ENCODE measurements at places on chromosomes 1 and 21.
A peak's percentile ranks its signal among the peaks of the same experiment; 100 is the strongest.

DNA sequence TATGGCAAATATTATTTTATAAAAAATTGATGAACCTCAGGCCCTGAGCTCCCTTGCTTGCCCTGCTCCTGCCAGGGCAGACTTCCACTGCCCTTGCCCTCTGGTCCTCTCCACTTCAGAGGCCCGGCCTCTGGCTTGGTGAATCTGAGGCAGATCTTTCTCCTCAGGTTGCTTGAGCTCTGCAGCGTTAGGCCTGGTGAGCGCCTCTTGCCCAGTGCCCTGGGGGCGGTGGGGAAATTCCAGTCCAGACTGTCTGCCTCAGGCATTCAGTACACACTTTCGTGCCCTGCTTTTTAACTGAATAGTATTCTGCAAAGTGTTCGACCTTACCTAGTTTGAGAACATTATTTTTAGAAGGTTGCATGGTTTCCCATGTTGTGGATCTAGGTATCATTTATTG is 98.2 kb downstream of the PCBP3 start:
- peak; percentile 41 for DNase-seq

DNA sequence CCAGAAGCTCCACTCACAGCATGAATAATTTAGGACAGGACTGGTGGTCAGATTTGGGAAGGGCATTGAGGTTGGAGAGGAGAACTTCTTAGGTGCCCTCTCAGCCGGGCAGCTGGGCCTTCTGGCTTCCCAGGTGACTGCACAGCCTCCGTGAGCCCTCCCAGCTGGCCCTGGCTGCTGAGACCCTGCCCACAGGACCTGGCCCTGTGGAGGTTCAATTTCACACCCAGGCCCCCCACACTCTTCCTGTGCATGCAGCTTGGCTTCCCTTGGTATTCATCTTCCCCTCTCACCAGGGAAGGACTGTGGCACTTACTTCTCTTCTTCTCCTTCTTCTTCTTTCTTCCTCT is 50.6 kb downstream of the NDUFS5 start:
- DNase-seq: no peak

GRCh38 chr1:234212764-234213657 is 160.2 kb upstream of the COA6 start:
- no peak for DNase-seq

GRCh38 chr21:19076031-19076430 is 672.4 kb upstream of the TMPRSS15 start:
- no peak for DNase-seq

GRCh38 chr1:44318097-44319088 is 36.7 kb downstream of the ERI3 start:
- DNase-seq: no peak

DNA sequence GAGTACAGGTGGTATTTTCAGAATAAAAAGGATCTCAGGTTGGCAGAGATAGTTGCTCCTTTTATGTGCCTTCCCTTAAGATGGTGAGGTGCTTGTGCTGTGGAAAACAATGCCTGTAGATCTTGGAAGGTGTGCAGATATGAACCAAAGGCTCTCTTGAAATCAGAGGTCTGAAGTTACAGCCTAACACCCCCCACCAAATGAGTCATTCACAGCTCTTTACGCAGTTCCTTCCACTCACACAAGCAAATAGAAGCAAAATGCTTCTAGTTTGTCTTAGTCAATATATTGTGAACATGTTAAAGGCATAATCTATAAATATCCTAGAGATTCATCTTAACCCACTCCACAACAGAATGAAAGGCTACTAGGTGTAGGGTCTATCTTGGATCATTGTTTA is 128.9 kb upstream of the NR5A2 start:
- no peak for DNase-seq

DNA sequence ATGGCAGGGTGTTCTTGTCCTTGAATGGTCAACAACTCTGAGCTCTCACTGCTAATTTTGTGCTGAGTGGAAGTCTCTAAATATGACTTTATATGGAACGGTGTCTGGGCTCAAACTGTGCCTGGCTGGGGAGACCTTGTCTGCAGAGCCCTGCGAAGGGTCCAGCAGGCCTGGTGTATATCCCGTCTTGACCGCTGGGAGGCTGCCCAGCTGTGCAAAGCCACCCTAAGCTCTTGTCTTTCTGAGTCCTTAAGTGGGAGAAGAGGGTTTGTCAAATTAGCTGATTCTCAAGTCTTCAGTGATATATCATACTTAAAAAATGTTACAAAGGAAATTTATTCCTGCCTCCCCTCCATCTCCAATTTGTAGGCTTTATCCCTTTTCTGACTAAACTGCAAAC is 198.7 kb downstream of the KCNJ6 start:
- no peak for DNase-seq

- no peak for DNase-seq
These were observed 6.3 kb upstream of the HHIPL2 start for GRCh38 chr1:222554177-222554576.

GRCh38 chr1:24966724-24967346 is 36.8 kb upstream of the RUNX3 start:
- DNase-seq: peak; percentile 13

DNA sequence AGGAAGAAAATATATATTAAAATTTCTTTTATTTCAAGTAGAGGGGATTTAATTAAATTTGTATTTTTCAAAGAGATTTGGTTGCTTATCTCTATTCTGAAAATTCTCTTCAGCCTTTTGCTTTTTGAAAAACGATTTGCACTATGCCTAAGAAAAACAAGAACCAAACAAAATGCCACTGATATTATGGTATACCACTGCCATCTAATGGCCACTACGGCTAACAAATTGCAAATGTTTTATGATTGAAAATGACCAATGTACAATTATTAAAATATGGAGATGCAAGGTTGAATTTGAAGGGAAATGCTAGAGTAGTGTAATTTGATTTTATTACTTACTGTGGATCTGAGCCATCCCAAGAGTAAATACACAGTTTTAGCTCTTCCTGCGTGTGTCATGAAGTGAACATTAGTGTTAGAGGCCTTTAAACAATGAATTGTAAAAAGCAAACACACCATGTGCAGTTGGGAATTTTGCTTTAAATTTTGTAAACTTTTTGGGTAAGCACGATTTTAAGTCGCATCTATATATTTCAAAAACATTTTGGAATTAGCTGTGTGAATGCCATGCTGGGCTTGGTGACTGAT is 137.4 kb upstream of the USP25 start:
- DNase-seq: no peak

- no peak for DNase-seq
These were observed 12.2 kb downstream of the CACHD1 start for GRCh38 chr1:64482128-64482527.

DNA sequence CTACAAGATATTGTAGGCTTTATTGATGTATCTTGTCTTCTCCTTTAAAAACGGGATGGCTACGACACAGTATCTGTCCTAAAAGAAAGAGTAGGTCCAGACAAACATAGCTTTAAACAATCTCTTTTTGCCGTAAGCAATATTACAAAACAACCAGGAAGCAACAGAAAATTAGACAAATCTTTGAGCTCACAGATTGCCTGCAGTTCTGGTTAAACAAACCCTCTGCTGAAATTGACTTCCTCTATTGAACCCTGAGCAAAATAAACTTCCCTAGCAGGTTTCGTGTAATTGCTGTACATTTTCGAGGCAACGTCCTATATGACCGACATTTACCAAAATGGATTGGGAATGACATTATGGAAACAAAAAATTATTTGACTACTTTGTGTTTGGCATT is 50.6 kb downstream of the CHML start:
- DNase-seq: no peak

- DNase-seq: peak; percentile 67
These were observed 262.1 kb upstream of the SGIP1 start for GRCh38 chr1:66271904-66272254.

GRCh38 chr1:8914466-8914865 is 31.2 kb upstream of the CA6 start:
- no peak for DNase-seq

GRCh38 chr1:185971688-185972087 is 237.5 kb downstream of the HMCN1 start:
- DNase-seq: no peak

DNA sequence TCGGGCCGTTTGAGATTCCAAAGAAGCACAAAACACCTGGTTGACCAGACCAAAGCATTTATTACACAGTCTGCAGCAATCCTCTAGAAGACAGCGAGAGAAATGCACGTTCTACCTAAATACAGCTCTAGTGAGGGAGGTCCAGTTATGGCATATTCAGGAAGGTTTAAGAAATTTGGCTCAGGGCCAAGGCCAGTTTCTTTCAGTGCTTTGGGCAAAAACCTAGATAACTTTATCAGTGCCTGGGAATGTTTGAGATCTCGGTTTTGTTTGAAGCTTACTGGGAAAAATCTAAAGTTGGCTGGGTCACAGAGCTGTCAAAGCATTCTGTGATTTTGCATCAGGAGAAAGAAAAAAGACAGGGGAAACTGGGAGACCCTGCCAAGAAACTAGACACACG is 514.0 kb upstream of the TMPRSS15 start:
- DNase-seq: no peak

DNA sequence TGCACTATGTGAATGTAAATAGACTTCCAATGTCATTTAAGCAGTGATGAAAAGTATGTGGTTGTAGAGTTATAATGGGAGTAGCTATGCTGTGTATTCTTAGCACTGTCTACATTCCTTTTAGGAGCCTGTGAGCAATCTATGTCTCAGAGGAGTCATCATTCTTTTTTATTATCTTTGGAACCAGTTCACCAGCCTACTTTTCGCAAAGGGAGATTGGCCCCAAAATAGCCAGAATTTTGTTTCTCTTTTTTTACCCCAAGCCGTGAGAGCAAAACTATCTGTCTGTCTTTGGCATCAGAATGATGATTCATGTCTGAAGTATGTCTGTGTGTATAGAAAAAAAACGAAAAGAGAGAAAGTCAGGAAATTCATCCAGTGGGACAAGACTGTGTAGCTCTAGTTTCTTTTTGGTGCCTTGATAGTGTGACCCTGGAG is 44.2 kb downstream of the OSBPL9 start:
- DNase-seq: no peak

DNA sequence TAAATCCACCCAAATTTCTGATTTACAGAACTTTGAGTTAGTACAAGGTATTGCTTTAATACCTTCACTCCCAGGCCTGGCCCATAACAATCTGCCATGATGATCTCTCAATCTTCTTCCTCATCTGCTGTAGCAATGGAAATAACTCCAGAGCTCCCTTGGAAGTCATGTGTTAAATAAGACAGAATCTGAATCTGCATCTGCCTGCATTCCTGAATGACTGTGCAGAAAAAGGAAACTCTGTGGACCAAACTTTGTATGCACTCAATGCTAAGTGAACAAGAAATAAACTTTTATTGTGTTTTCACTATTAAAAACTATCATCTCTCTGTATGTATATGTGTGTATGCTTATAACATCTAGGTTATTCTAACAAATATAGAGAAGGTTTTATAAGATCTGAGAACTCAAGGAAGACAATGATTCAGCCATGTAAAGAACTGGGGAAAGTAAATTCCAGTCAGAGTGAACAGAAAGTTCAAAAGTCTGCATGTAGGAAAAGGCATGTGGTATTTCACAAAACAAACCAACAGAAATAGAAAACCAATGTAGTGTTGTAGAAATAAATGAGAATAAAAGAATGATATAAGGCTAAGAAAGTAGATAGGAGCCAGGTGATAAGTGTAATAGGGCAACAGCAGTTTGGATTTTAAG is 390.2 kb downstream of the USH2A start:
- DNase-seq: no peak

DNA sequence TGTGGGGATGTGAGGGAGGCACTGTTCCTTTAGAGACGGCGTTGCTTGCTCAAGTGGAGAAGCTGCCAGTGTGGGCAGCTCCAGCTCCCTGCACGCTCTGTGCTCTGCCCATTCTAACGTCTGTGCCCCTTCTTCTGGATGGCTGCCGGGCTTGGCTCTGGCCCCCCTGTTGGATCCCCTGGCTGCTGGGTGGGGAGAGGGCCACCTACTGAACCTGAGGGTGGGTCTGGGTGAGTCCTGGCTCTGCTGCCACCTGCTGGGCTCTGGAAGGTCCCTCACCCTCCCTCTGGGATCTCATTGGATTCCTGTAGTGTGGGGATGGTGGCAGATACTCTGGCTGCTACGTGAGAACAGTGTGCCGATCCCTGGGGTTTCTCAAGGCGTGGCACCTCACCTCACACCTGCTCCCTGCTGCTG is 5.0 kb downstream of the PFKL start:
- DNase-seq: peak; percentile 68

DNA sequence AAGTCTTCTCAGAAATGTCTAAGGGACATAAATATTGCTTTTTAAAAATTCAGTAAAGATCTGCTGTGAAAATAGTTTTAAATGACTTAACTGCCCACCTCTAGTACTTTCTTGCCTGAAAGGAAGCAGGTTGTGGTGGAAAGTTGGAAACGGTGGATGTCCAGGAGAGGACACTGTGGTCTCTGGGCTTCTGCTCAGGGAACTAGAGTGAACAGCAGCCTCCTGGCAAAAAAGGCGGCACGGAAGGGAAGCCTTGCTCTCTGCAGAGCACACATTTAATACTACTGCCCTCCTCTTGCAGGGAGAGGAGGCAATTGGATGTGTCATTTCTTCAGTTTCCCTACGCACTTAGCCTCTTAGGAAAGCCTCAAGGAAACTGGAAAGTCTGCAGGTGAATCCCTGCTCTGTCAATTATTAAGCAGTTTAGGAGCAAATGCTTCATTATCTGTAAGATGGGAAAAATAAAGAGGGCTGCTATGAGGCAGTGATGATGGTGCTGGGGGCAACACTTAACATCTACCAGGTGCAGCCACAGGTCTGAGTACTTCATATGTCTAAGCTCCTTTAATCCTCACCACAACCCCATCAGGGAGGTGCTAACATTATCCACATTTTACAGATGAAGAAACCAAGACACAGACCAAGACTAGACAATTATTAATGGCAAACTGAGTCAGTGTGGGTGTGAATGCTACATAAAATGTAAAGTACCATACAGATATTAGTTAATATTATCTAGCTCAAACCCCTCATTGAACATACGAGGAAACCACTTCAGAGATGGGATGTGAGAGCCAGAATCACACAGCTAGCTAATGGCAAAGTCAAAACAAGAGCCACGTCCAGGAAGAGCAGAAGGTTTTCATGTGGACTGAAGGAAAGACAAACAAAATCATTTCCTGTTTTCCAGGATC is 108.9 kb upstream of the ADAR start:
- DNase-seq: no peak

- peak; percentile 86 for DNase-seq
These were observed 847 bp upstream of the RORC start for GRCh38 chr1:151832318-151832980.

- no peak for DNase-seq
These were observed 169.0 kb downstream of the CHRM3 start for GRCh38 chr1:239555350-239555749.

GRCh38 chr1:96416111-96416595 is 305.4 kb upstream of the PTBP2 start:
- DNase-seq: no peak
